ENCODE measurements at places on chromosomes 11 and 22.
A peak's percentile ranks its signal among the peaks of the same experiment; 100 is the strongest.

- no peak for DNase-seq
Measured at GRCh38 chr22:18048041-18048440, 23.7 kb upstream of the MICAL3 start.

DNA sequence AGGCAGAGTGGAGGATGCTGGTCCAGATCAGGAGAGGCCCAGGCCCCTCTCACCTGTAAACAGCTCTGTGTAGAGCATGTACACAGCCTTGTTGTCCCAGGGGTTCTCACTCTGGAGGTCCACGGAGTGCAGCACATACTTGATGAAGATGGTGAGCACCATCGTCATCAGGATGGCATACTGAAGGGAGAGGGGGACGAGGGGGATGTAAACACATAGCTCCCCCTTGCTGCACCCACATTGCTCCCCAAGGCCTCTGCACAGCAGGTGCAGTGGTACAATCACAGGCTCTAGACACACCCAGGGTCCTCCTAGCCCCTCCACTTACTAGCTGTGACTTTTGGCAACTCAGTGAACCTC, 2.9 kb downstream of the SYVN1 start:
- no peak for DNase-seq

- DNase-seq: no peak
Measured at GRCh38 chr11:16966930-16967671, 47.1 kb downstream of the PLEKHA7 start.

- DNase-seq: no peak
Measured at GRCh38 chr11:39675171-39675570, 1784.3 kb downstream of the LRRC4C start.

DNA sequence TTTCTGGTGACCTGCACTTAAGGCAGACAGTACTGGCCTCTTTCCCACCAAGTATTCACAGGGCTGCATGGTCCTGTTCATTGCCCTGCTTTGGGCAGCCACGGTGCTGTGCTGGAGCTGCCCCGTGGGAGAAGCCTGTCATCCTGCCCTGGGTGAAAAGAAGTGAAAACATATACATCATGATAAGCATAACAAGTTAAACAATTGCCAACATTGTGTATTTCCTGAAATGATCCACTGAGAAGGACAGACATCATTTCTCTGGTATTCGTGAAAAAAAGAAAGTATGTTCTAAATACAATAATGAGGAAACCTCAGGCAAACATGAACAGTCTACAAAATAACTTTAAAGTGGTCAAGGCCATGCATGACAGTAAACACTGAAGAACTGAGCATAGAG, 393.1 kb downstream of the TMEM135 start:
- DNase-seq: no peak

DNA sequence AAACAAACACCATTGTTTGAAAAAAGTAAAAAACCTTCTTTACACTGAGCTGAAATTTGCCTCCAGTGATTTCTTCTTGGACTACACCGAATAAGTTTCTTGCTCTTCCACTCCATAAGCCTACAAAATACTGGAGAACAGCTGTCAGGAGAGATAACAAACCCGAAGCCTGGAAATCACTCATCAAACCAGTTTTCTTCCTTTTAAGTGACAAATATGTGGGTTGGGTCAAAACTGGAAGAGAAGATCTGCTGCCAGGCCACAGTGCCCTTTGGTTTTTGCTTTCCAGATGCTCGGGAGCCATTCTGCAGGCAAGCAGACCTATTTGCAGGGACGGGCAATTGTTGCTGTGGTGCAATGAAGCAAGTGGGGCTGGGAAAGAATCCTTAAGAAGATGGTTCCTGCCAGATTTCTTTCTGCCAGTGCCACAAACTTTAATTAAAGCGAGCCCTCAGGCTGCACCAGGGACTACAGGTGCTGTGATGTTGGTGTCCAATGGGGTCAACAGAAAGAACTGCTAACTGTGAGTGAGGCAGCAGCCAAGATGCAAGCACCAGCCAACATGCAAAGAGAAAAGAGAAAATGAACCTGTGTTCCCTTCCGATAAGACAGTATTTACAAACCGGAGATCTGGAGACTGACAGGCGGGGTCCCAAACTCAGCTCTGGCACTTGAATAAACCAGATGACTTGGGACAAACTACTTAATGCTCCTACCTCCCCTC, 44.8 kb upstream of the SMCO4 start:
- no peak for DNase-seq

- DNase-seq: no peak
Measured at GRCh38 chr22:45529105-45529504, 26.4 kb downstream of the FBLN1 start.

DNA sequence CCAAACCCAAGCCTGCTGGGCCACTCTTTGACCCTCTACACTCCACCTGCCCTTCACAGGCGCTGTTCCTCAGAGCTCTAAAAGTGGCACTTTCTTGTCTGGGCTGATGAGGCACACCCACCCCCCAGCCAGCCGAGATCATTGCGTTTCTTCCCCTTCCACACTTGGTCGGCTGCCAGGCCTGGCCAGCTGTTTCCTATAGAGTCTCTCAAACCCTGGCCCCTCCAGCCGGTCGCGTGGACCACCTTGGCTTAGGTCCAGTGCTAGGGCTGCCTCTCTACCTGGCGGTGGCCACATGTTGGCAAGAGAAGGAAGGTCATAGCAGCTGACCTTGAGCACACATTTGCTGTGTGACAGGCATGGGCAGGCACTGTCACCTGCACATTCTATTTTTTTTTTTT, 60.6 kb downstream of the PPP6R2 start:
- DNase-seq: no peak

GRCh38 chr11:94854770-94855633, 86.8 kb downstream of the AMOTL1 start:
- no peak for DNase-seq

DNA sequence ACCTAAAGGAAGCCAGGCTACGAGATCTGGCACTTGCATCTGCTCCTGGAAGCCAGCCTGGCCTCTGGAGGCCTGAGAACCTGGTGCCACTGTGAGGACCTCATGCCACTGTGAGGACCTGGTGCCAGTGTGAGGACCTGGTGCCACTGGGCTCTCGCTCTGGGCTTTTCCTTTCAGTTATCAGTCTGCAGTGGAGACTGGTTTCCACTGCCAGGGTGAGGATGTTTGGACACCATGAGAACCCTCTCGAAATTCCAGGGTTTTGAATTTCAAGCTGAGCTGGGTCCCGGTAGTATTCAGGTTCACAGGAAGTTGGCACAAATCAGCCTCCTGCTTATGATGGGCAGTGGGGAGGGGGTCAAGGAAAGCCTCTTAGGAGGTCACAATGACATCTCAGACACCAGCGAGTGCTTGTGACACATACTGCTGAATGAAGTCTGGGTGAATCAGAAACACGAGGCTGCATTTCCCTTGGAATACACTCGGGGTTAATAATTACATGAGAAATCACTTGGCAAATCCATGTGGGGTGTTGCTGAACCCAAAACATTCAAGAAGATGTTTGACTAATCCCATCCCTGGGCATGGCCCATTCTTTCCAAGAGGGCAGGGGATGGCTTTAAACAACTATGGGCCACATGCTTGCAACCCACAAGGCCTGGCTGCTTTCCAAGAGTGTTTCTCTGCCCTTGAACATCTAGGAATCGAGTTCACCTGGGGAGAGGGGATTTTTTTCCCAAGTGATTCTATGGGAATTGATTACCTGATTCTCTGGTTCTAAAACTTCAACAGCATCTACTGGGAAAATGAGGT, 60.2 kb downstream of the LINC01488 start:
- DNase-seq: no peak

DNA sequence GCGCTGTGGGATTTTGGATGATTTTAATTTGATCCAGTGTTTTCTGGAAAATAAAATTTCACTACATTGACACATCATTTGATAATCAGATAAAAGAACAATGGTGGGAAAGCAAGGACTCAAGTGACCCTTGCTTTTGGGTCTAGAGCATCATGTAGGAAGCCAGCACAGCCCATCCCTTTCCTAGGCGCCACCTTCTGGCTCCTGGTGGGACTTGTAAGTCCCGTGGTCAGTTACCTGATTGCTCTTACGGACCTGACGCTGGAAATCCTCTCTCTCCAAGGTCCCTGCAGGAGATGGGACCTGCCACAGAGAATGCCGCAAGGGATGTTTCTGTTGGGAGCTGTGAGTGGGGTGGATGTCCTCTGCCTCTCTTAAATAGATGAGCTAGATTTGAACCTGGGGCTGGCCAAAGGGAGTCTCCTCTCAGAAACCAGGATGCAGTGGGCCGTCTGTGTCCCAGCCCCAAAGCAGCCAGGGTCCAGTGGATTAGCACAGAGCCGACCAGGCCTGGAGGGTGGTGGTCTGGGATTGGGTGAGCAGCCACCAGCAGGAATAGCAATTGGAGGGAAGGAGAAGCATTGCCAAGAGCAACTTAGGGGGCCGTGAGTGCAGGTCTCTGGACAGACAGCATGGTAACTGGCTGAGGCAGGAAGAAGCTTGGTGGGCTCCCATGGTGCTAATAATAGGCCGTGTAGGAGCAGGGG, 21.7 kb downstream of the TIMP3 start:
- DNase-seq: peak; percentile 23

DNA sequence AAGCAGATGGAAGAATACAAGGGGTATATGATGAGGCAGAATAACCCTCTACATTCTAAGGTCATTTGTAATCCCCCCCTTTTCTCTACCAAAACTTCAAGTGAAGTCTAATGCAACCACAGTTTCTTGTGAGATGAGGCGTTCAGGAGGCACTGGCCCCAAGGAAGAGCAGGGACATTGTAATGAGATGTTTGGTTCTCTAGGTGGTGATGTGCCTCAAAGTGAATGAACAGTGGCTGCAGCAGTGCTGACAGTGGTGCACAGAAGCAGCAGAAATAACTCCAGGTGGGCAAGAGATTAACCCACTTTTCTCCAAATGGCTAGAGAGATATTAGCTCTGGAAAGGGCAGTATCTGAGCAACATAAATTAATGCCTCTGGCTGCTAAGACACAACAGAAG, 33.8 kb downstream of the PDGFD start:
- no peak for DNase-seq

- DNase-seq: no peak
Measured at GRCh38 chr11:83159902-83160865, 3.3 kb downstream of the PCF11 start.

- no peak for DNase-seq
Measured at GRCh38 chr11:94127638-94128037, 1.0 kb upstream of the PANX1 start.

GRCh38 chr11:64549969-64550368, 41.1 kb upstream of the SLC22A12 start:
- DNase-seq: no peak

DNA sequence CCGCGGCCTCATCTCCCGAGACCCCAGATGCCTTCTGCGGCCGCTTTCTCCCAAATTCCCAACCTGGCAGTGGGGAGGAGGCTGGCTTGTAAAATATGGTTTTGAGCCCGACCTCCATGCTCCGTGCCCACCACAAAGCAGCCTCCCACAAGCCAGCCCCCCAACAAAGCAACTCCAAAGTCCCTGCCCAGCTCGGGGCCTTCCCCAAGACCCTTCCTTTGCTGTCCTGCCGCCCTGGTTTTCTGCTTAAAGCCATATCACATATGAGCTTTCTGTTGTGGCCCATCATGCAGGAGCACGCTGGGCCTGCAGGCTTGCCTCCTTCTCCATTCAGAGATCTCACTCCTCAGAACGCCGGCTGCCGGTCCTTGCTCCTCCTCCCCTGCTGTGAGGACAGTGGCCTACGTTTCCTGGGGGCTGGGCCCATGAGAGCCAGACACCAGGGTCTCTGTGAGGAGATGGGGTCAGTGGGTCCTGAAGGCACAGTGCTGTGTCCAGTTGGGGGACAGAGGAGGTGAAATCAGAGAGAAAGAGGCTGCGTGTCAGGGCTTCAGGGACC, 680.0 kb downstream of the BRD1 start:
- no peak for DNase-seq

DNA sequence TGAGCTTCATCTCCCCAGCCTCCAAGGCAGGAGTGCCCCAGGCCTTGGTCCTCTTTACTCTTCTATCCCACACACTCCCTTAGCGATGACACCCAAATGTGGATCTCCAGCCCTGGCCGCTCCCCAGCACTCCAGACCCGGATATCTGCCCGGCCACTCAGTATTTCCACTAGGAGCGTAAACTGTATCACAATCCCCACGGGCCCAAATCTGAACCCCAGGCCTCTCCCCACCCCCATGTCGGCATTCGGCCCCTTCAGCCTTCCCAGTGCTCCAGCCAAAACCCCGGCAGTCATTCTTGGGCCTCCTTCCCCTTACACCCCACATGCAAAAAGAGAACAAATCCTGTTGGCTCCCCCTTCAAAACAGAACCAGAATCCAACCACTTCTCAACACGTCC, 20.8 kb downstream of the WNT11 start:
- no peak for DNase-seq

DNA sequence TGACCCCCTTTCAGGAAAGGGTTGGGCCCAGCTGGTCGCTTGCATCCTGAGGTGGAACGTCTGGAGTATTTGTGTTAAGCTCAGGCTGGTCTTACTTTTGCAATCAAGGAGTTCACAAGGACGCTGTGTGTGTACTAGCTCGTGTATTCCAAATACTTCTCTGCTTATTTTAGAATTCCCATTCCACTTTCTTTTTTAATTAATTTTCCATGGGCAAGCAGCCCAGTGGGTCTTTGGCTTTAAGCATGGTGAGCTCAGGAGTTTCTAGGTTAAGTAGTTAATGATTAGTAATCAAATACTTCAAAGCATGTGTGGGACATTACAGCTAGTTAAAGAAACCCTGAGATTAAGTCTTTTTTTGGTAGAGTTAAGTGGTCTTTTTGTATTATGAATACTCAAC, 68.6 kb downstream of the CSNK2A3 start:
- DNase-seq: no peak

GRCh38 chr11:44571871-44572270, 6.4 kb downstream of the CD82 start:
- peak; percentile 33 for DNase-seq

DNA sequence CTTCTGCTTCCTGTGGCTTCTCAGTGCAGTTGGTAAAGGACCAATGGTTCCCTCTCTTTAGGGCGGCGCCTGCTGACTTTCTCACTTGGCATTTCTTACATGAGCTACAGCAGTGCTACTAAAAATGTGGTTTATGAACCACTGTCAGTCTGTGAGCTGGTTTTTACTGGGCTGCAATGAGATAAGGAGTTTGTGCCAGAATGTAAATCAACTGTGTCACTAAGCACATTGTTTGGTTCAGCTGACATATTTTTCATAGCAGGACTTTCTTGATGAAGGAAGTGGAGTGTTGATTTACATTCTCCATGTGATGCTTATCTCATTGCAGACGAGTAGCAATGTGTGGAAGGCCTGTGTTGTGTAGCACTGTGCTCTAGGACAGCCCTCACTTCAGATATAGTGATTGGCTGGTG, 463.3 kb downstream of the SOX6 start:
- DNase-seq: no peak
